ENCODE measurements at places on chromosomes 12 and 14.

- H3K36me3 ChIP-seq = no peaks in the 10 kb centered on the region
- H3K4me1 ChIP-seq = peaks cover 15% of the 10 kb centered on the region
These were observed 328.9 kb downstream of the TMTC2 start for GRCh38 chr12:83015390-83016217.

DNA sequence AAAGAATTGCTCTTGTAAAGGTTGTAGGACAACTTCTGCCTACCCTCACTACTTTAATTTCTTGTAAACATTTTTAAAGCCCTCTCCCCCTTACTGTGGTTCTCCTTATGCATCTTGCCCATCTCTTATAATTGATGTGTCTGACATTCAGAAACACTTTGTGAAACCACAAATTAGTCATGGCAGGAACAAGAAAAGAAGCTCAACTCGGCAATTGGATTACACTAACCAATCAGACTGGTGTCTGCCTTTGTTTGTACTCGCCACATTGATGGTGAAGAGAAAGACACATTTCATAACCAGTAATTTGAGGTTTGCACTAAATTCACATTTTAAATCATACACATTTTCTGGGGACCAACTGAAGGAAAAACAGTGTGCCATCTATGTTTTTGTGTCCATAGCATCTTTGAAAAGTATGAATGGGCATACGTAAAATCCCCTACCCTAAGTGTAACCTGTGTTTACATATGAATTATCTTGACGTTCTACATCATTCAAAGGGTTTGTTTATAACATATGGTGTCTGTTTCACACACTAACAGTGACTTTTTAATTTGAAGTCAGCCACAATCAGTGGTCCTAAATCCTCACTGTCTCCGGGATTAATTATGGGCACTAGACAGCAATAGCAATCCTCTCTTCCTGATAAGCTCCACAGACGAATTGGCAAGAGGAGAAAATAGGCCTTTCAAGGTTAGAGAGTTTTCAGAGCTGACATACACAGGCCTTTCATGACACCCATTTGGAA lies 49.9 kb downstream of the OTX2 start:
- H3K27ac ChIP-seq = no peak overlapping the region
- H3K36me3 ChIP-seq = no peaks in the 10 kb centered on the region
- no peaks in the 10 kb centered on the region for H3K4me1 ChIP-seq
- DNase-seq = no peak
- H3K27me3 ChIP-seq = no peaks in the 10 kb centered on the region

DNA sequence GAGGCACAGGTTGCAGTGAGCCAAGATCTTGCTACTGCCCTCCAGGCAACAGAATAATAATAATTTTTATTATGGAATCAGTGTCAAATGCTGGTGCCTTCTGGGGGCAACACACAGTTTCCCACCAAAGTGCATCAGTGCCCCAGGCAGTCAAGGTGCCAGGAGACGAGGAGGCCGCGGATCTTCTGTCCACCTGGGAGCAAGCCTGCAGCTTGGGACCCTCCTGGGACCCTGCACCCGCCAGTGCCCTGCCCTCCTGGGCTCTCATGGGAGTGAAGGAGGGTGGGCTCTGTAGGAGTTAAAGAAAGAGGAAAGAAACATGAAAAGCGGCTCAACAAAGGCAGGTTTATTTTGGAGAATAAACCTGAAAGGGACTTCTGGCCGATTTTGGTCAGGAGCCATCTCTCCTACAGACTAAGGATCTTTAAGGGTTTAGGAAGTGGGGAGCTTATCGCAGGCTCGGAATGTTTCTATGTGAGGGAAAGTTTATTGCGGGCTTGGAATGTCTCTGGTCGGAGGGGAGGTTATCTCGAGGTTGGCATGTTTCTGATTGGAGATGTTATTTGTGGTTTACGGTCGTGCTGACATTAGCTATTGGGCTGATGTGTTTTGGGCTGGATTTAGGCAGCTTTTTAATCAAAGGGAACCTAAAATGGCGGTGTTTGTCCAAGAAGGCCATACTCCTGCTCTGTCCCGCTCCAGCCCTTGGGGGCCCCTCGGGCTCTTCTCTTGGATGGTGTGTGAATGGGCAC lies 1.1 kb upstream of the ASPG start:
- no peaks in the 10 kb centered on the region for H3K36me3 ChIP-seq
- no peak overlapping the region for H3K4me3 ChIP-seq
- no peak for DNase-seq
- H3K27me3 ChIP-seq = no peaks in the 10 kb centered on the region
- no peaks in the 10 kb centered on the region for H3K4me1 ChIP-seq

DNA sequence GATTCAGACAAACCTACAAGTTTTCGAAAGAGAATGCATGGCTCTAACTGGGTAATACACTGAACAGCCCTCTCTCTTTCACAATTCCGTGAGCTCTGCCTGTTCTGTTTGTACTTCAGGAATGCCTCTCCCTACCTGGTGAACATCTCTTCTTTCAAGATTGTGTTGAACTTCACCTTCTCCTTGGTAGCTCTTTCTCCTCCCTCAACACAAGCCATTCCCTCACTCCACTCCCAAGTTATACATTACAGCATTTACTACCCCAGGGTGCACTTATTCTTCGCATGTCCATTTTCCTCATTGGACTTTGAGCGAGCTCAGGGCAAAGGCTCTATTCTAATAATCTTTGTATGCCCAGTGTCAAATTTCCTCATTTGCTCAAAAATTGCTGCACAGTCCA lies 28.3 kb downstream of the NRDE2 start:
- H3K4me1 ChIP-seq = peaks cover 7% of the 10 kb centered on the region
- no peaks in the 10 kb centered on the region for H3K36me3 ChIP-seq
- H3K27me3 ChIP-seq = no peaks in the 10 kb centered on the region
- H3K27ac ChIP-seq = no peak overlapping the region

DNA sequence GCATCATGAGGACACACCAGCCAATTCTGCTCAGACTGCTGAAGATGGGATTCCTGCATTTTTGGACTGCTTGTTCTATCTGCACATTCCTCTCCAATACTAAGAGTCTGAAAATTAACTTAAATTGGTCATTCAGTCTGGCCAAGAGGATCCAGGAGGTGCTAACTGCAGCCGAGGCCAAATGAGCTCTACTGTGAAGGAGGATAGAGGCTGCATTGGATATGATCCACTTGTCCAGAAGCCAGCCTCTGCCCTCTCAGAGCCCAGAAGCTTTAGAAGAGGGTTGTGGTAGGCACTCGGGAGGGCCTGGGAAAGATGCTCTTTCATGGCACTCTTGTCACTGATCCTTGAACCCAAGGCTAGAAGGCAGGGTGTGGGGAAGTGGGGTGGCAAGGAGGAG lies 37.1 kb upstream of the PLEK2 start:
- H3K36me3 ChIP-seq = no peaks in the 10 kb centered on the region
- H3K4me1 ChIP-seq = no peaks in the 10 kb centered on the region
- H3K4me3 ChIP-seq = no peak overlapping the region
- no peak overlapping the region for H3K27ac ChIP-seq
- no peaks in the 10 kb centered on the region for H3K27me3 ChIP-seq

- no peaks in the 10 kb centered on the region for H3K4me1 ChIP-seq
- H3K4me3 ChIP-seq = no peak overlapping the region
- H3K36me3 ChIP-seq = no peaks in the 10 kb centered on the region
- H3K27ac ChIP-seq = no peak overlapping the region
- no peak for DNase-seq
These were observed 77.1 kb downstream of the MON2 start for GRCh38 chr12:62543741-62544140.

- peaks cover 21% of the 10 kb centered on the region for H3K4me1 ChIP-seq
- H3K27ac ChIP-seq = no peak overlapping the region
- H3K27me3 ChIP-seq = no peaks in the 10 kb centered on the region
- no peak for DNase-seq
These were observed 15.5 kb upstream of the ENDOU start for GRCh38 chr12:47740606-47741339.

DNA sequence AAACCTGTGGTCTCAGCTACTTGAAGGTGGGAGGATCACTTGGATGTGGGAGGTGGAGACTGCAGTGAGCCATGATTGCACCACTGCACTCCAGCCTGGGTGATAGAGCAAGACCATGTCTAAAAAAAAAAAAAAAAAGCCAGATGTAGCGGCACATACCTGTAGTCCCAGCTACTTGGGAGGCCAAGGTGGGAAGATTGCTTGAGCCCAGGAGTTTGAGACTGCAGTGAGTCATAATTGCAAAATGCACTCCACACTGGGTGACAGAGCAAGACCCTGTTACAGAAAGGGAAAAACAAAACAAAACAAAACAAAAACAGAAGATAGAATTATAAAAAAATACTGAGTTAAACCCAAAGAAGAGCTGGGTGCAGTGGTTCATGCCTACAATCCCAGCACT lies 29.1 kb upstream of the APOF start:
- H3K4me3 ChIP-seq = no peak overlapping the region
- no peaks in the 10 kb centered on the region for H3K27me3 ChIP-seq
- no peaks in the 10 kb centered on the region for H3K4me1 ChIP-seq
- H3K36me3 ChIP-seq = no peaks in the 10 kb centered on the region
- no peak overlapping the region for H3K27ac ChIP-seq

DNA sequence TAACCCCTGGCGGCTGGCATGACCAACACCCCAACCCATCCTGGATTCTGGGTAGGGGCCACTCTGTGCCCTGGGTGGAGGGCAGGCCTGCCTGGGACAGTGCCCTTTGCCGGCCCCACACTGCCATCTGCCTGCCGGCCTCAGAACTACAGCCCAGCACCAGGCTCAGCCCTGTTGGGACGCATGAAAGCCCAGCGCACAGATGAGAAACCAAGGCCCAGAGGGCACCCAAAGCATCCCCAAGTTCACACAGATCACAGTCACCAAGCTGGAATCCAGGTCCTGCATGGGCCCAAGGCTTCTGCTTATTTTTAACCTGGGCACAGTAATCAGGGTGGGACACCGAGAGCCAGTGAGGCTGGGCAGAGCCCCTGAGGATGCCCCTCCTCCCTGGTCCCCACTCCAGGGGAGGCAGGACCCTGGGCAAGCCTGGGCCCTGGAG lies 26.2 kb downstream of the RFLNA start:
- no peaks in the 10 kb centered on the region for H3K27me3 ChIP-seq
- no peaks in the 10 kb centered on the region for H3K4me1 ChIP-seq
- H3K27ac ChIP-seq = no peak overlapping the region
- H3K4me3 ChIP-seq = no peak overlapping the region
- DNase-seq = peak; percentile 74

Data from adrenal gland (tissue), 19 donors.